ENCODE measurements at places on chromosomes 12 and 14. TPM values are rescaled to one million over a fixed set of nuclear protein-coding genes. Genes with fewer than 3 reads are reported as not detected.

- DNase-seq, result no peak
- H3K27me3 ChIP-seq, result no peaks in the 10 kb centered on the region
- H3K4me3 ChIP-seq, result no peak overlapping the region
- no peaks in the 10 kb centered on the region for H3K36me3 ChIP-seq
- no peaks in the 10 kb centered on the region for H3K4me1 ChIP-seq
Measured at GRCh38 chr14:22479132-22479531, 109.9 kb downstream of the DAD1 start.

DNA sequence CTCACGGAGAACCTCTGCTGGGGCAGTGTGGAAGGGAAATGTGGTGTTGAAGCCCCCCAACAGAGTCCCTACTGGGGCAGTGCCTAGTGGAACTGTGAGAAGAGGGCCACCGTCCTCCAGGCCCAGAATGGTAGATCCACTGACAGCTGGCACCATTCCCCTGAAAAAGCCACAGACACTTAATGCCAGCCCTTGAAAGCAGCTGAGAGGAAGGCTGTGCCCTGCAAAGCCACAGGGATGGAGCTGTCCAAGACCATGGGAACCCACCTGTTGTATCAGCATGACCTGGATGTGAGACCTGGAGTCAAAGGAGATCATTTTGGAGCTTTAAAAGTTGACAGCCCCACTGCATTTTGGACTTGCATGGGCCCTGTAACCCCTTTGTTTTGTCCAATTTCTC, 363.5 kb upstream of the PRICKLE1 start:
- no peaks in the 10 kb centered on the region for H3K36me3 ChIP-seq
- H3K27ac ChIP-seq, result no peak overlapping the region
- no peak overlapping the region for H3K4me3 ChIP-seq
- no peaks in the 10 kb centered on the region for H3K27me3 ChIP-seq
- no peaks in the 10 kb centered on the region for H3K4me1 ChIP-seq
- DNase-seq, result no peak

DNA sequence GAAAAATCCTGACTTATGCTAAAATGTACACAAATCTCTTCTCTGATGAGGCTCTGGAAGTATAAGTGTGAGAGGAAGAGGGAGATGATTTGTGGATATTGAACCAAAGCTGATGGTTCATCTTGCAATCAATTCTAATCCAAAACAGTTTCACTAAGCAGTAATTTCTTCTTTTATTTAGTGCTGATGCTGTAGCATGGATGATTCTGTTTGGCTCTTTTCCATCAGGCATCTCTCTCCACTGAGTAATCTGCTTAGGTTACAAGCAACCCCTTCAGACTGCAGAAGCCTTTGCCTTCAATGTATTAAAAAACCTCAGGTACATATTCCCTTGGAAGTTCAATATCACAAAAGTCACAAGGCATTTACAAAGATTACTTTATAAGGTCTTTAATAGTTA, 159.1 kb upstream of the CCDC198 start:
- no peak for DNase-seq
- H3K4me3 ChIP-seq, result no peak overlapping the region
- H3K4me1 ChIP-seq, result no peaks in the 10 kb centered on the region
- no peaks in the 10 kb centered on the region for H3K27me3 ChIP-seq

GRCh38 chr12:3885277-3886094, 12.3 kb upstream of the PARP11 start:
- no peaks in the 10 kb centered on the region for H3K27me3 ChIP-seq
- DNase-seq, result peak; percentile 69
- no peak overlapping the region for H3K27ac ChIP-seq
- H3K4me3 ChIP-seq, result no peak overlapping the region

DNA sequence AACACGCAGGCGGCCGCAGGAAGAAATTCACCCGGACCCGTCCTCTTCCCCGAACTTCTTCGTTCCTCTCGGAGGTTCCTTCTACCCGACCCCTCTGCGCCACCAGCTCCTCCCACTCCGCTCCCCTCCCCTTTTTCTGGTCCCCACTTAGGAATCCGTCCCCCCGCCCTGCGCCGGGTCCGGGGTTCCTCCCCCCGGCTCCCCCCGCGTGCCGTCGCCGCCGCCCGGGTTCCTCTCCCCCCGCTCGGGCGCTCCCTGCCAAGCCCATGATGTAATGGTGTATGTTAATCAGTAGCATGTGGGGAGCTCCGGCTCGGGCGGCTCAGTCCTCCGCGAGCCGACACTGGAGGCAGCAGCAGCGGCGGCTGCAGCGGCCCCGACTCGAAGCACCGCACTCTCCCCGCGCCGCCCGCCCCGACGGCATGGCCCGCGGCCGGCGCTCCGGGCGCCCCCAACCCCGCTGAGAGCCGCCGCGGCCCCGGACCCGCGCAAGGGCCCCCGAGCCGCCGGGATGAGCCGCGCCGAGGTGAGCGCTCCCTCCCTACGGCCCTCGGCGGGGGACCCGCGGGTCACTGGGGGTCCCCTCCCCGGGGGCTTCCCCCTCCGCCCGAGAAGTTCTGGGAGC, 1.0 kb upstream of the SAMD4A start:
- H3K27ac ChIP-seq, result peak overlapping the region; percentile 72
- peak overlapping the region; percentile 74 for H3K4me3 ChIP-seq
- DNase-seq, result peak; percentile 71

- no peak overlapping the region for H3K27ac ChIP-seq
- peaks cover 7% of the 10 kb centered on the region for H3K36me3 ChIP-seq
- H3K4me1 ChIP-seq, result peaks cover 22% of the 10 kb centered on the region
- H3K27me3 ChIP-seq, result no peaks in the 10 kb centered on the region
- DNase-seq, result no peak
- H3K4me3 ChIP-seq, result no peak overlapping the region
Measured at GRCh38 chr12:110498984-110499706, 2.8 kb downstream of the VPS29 start.

GRCh38 chr12:106386813-106387535, 29.4 kb downstream of the POLR3B start:
- no peak for DNase-seq
- H3K4me3 ChIP-seq, result no peak overlapping the region
- H3K27me3 ChIP-seq, result no peaks in the 10 kb centered on the region

DNA sequence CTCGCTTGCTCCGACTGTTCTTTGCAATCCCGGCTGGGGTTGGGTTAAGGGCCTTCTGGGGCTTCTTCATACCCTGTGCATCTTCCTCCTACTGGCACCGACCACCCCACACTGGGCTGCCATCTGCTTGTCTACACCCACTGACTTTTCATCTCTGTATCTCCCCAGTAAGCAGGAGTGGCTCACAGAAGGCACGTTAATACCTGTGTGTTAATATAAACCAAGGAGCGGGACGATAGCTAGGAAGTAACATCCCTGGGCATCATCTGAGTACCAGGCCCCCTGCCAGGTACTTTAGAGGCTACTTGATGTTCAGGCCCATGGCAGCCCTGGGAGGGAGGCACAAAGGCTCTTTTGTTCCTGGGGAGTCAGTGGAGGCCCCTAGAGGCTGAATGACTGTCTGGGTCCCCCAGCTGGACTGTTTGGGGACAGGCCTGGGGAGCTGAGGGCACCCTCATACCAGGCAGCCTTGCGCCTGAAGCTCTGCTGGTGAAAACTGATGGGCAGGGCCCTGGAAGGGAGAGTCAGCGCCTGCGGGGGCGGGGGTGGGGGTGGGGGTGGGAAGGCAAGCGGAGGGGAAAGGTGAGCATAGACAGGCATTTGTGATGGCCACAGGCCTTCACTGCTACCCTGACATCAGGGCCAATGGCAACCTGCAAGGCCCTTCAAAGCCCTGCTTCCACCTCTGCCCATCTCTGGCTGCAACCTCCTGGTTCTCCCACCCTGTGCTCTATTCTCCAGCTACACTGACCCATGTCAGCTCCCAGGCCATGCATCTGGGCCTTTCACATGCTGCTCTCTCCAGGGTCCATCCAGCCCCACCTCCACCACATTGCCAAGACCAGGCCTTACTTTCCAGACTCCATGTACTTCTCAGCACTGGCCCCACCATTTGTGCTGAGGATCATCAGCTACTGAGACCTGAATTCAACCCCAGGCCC, 34.2 kb upstream of the DEGS2 start:
- H3K4me1 ChIP-seq, result peaks cover 13% of the 10 kb centered on the region
- H3K27me3 ChIP-seq, result no peaks in the 10 kb centered on the region
- H3K36me3 ChIP-seq, result no peaks in the 10 kb centered on the region
- DNase-seq, result no peak
- H3K27ac ChIP-seq, result peak overlapping the region; percentile 74
- peak overlapping the region; percentile 32 for H3K4me3 ChIP-seq

DNA sequence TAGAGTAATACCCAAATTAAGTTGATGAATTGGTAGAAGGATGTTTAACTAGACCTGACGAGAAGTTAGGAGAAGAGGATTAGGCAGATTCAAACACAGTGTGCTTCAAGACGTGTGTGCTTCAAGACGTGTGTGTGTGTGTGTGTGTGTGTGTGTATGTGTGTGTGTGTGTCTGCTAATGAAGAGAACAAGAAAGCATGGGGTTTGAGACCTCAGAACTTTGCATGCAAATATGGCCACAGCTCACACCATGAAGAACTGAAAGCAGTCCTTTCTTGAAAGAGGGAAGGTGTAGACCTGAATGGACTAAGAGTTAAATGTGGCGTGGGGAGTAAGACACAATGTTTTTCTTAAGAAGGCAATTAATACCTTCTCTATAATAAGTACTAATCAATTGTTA, 32.5 kb upstream of the SSPN start:
- H3K4me3 ChIP-seq, result no peak overlapping the region
- no peaks in the 10 kb centered on the region for H3K4me1 ChIP-seq
- no peak for DNase-seq
- no peaks in the 10 kb centered on the region for H3K27me3 ChIP-seq
- no peak overlapping the region for H3K27ac ChIP-seq

DNA sequence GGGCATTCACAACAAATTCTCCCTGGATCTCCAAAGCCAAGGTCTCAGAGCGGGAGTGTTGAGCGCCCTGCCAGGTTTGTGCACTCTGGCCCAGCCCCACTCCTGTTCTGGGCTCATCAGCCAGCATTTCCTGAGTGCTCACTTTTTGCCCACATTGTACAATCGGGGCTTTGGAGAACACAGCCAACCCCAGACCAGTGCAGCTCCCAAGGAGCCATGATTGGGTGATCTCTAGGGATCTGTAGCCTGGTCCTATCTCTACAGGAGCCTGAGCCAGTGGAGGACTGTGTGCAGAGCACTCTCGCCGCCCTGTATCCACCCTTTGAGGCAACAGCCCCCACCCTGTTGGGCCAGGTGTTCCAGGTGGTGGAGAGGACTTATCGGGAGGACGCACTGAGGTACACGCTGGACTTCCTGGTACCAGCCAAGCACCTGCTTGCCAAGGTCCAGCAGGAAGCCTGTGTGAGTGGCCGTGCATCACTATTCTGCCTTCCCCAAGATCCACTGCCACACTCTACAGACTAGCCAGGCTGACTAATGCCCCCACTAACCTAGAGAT, 2.8 kb downstream of the ARHGEF40 start:
- DNase-seq, result no peak
- H3K4me1 ChIP-seq, result peaks cover 29% of the 10 kb centered on the region
- H3K27ac ChIP-seq, result no peak overlapping the region
- no peak overlapping the region for H3K4me3 ChIP-seq

GRCh38 chr12:132734206-132734605, 23.6 kb downstream of the PGAM5 start:
- H3K4me1 ChIP-seq, result no peaks in the 10 kb centered on the region
- no peaks in the 10 kb centered on the region for H3K27me3 ChIP-seq
- no peak for DNase-seq
- peaks cover 26% of the 10 kb centered on the region for H3K36me3 ChIP-seq
- no peak overlapping the region for H3K4me3 ChIP-seq
- H3K27ac ChIP-seq, result no peak overlapping the region

GRCh38 chr12:9643266-9643660, 26.2 kb upstream of the CLEC2D start:
- no peaks in the 10 kb centered on the region for H3K27me3 ChIP-seq
- H3K27ac ChIP-seq, result peak overlapping the region; percentile 54
- DNase-seq, result no peak
- H3K4me1 ChIP-seq, result peaks cover 33% of the 10 kb centered on the region
- H3K4me3 ChIP-seq, result no peak overlapping the region

DNA sequence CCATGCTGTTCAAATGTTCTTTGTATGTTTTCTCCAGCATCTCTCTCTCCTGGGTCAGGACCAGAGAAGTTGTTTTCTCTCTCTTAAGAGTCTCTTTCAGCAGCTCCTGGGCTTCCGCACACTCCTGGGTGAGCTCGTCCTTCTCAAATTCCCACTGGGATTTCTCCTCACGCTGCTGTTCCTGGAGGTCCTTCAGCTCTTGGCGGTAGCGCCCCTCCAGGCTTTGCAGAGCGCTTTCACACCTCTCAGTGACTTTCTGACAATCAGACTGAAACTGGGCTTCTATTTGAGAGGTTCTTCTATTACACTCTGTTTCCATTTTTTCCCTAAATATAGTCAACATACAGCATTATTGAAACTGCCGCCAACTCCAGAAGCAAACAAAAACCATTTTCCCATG, 72.7 kb downstream of the NIN start:
- peaks cover 43% of the 10 kb centered on the region for H3K36me3 ChIP-seq
- no peak for DNase-seq

DNA sequence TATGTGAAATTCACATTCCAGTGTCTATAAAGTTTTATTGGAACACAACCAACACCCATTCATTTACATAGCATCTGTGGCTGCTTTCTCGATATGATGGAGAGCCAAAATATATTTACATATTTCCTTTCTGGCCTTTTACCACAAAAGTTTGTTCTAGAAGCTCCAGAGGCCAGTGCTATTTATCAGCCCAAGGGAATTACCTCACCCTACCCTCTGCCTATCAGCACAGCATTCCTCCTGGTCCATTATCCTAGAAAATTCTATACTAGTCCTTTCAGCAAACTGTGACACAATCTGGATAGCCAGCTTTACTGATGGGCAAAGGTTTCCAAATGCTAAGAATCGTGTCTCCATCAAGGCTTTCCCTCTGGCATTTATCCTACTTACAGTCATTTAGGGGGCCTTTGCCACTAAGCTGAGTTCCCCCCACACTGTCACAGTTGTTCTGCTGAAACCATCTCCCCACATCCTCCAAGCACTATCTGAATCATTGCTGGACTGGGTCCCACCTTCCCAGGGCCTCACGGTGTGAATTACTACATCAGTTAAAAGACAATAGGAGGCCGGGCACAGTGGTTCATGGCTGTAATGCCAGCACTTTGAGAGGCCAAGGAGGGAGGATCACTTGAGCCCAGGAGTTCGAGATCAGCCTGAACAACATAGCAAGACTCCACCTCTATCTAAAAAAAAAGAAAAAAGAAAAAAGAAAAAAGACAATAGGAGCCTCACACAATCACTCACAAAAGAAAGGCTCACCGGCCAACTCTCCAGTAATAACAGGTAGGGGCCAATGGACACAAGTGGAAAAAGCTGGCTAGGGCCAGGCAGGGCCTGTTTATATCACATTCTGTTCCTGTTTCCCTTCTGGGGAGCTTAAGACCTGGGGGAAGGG, 12.1 kb downstream of the SYNE3 start:
- no peak overlapping the region for H3K4me3 ChIP-seq
- peaks cover 41% of the 10 kb centered on the region for H3K4me1 ChIP-seq
- H3K36me3 ChIP-seq, result peaks cover 5% of the 10 kb centered on the region
- DNase-seq, result no peak

KRT74 gene
- 1.2 TPM for total RNA-seq

SLIRP gene
- 35.9 TPM for total RNA-seq

WNT5B gene
- total RNA-seq, result 0.37 TPM

RDH16 gene
- 0.44 TPM for total RNA-seq

RPL36AL gene
- 177 TPM for total RNA-seq

AMDHD1 gene
- total RNA-seq, result 1.8 TPM

NRIP2 gene
- total RNA-seq, result not detected

DPPA3 gene
- total RNA-seq, result not detected

KRT77 gene
- total RNA-seq, result not detected

COX8C gene
- total RNA-seq, result not detected

TAS2R30 gene
- total RNA-seq, result 4.5 TPM

TMCC3 gene
- total RNA-seq, result 0.08 TPM
